Muscle of leg (tissue), 16 donors: ENCODE measurements at places on chromosomes 12 and 14. TPM values are rescaled to one million over a fixed set of nuclear protein-coding genes. Genes with fewer than 3 reads are reported as not detected.

DNA sequence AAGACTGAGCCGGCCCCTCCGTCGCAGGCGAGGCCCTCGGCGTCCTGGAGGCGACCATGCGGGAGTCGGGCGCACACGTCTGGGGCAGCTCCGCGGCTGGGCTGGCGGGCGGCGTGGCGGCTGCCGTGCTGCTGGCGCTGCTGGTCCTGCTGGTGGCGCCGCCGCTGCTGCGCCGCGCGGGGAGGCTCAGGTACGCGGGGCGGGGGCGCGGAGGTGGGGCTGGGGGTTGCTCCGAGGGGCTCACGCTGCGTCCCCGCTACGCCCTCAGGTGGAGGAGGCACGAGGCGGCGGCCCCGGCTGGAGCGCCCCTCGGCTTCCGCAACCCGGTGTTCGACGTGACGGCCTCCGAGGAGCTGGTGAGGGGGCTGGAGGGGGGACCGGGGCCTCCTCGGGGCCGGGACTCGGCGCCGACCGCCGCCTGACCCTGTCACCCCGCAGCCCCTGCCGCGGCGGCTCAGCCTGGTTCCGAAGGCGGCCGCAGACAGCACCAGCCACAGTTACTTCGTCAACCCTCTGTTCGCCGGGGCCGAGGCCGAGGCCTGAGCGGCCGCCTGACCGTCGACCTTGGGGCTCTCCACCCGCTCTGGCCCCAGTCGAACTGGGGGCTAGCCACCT lies 7.8 kb downstream of the AMN start:
- no peak for DNase-seq

DNA sequence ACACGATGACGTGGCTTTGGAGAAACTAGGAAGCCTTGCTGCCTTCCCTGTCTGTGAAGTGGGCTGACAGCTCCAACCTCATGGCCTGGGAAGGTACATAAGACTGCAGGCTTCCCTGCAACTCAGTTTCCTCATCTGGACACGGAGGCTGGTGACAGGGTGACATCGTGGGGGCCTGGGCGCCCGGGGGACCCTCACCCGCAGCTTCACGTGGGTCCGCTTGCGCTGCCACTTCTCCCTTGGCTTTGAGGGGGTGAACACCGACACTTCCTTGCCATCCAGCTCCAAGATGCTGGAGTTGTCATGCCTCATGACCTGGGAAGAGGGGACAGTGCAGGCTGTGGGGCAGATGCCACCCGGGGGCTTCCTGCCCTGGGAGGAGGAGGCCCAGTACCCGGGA lies 7.6 kb downstream of the ARL6IP4 start:
- no peak for DNase-seq

GPX2 gene
- polyA plus RNA-seq: 0.53 TPM

GRCh38 chr14:58227096-58227819 lies 17.4 kb upstream of the PSMA3 start:
- no peak for DNase-seq

GRCh38 chr12:56391721-56392120 lies 29.1 kb upstream of the APOF start:
- no peak for DNase-seq

DNA sequence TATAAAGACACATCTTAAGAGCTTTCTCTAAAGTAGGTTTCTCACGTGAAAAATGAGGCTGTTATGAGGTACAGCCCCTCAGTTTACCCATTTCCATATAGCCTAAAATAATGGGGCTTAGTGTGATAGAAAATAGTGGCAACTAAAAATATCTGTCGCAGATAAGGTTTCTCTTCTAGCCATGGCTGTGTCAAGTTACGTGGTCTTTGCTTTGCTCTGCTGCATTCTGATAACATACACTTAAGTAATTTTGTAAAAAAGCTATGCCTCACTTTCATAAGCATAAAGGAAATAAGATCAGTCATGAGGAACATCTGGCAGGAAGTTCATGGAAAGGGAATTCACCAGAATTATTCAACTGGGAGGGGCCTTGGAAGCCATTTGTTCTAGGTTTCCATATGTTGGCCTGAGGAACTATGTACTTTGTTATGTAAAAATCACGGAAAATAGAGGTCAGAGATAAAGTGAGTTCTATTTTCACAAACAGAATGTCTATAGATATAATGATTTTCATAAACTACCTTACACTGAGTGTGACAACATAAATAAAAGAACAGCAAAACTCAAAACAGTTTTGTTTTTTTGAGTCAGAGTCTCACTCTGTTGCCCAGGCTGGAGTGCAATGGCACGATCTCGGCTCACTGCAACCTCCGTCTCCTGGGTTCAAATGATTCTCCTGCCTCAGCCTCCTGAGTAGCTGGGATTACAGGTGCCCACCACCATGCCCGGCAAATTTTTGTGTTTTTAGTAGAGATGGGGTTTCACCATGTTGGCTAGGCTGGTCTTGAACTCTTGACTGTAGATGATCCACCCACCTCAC lies 195.6 kb upstream of the KRR1 start:
- DNase-seq: peak; percentile 94

DNA sequence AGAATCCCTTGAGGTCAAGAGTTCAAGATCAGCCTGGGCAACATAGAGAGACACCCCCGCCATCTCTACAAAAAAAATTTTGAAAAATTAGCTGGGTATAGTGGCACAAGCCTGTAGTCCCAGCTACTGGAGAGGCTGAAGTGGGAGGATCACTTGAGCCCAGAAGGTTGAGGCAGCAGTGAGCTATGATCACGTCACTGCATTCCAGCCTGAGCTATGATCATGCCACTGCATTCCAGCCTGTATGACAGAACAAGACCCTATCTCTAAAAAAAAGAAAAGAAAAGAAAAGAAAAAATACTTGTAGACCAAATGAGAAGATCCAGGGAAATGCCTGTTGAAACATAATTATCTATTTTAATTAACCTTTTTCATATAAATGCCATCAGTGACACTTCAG lies 93.8 kb upstream of the MDM1 start:
- DNase-seq: no peak

DNA sequence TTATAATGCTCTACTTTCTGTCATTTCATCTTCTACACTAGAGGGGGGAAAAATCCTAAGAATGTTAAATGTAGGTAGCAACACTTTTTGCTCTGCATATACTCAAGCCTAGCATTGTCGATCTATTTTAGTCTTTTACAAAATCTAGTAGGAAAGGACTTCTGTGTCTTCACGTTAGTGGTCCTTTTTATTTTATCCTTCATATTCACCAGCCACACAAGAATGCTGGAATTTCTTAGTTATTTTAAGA lies 253.0 kb upstream of the FLRT2 start:
- DNase-seq: peak; percentile 39

TNFAIP2 gene
- 40.0 TPM for polyA plus RNA-seq

GRCh38 chr12:100026241-100026640 lies 41.5 kb upstream of the ANKS1B start:
- no peak for DNase-seq

DNA sequence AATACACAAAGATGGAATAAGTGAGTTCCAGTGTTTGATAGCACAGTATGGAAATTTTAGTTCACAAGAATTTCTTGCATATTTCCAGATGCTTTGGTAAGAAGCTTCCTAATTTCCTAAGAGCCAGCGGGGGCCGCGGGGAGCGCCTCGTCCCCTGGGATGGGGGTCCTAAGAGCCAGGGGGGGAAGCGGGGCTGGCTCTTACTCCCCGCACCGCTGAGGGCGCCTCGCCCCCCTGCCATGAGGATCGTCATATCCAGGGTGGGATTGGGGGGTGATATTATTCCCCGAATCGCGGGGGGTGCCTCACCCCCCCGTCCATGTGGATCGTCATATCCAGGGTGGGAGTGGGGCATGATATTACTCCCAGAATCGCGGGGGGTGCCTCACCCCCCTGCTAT lies 100.5 kb upstream of the GNG2 start:
- no peak for DNase-seq

DNA sequence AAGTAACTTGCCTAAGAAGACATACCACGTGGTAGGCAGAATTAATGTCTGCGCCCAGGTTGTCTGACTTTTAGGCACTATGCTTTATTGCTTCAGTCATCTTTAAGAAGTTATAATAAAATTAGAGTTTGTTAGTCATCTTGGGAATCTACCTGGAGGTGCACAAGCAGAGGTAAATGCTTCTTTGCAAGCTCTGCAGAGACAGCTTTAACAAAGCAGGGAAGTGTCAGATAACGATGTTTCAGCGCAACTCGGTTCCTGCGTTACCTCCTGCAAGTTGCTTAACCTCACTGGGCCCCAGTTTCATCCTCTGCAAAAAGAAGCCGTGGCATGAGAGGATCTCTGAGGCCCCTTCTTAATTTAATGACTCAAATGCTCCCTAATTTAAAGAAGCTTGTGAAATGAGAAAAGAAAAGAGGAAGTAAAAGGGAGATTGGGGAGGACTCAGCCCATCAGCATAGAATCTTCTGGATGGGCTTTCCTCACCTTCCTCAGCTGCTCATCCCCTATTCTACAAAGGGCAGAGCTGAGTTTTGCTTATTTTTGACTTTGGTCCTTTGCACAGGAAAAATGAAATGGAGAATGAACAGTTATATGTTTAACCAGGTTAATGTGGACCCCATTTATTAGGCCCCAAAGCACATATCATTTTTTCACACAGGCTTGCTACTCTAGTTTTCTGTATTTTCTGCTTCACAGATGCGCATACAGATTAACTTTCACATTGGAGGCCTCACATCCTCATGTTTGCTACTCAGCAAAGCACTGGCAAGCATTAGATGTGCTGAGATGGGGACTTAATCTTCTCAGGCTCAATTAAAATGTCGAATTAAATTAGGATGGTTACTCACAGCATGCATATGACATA lies 5.1 kb downstream of the ARHGDIB start:
- no peak for DNase-seq

- peak; percentile 40 for DNase-seq
These were observed 94.9 kb downstream of the VCPKMT start for GRCh38 chr14:50021261-50022031.

DNA sequence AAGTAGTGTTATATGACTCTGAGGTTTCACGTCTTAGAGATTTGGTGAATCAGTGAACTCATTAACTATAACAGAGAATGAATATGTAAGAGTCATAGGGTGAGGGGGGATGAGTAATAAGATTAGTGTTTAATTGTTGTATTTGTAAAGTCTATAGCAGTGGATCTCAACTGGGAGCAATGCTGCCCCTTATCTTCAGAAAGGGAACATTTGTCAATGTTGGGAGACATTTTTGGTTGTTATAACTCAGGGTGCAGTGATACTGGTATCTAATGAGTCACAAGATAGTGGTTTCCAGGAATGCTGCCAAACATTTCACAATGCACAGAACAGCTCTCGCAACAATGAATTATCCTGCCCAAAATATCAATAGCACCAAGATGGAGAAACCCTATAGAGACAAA lies 1193.7 kb downstream of the GALC start:
- DNase-seq: no peak

GRCh38 chr12:64103825-64104740 lies 118.0 kb downstream of the KICS2 start:
- peak; percentile 54 for DNase-seq

- DNase-seq: no peak
These were observed 114.3 kb downstream of the TSPAN9 start for GRCh38 chr12:3191450-3191849.

- peak; percentile 29 for DNase-seq
These were observed 7.6 kb downstream of the AJUBA start for GRCh38 chr14:22974530-22975313.

ABCD2 gene
- polyA plus RNA-seq: 0.11 TPM

- DNase-seq: no peak
These were observed 159.2 kb downstream of the GCH1 start for GRCh38 chr14:54743382-54743781.

CLEC12A gene
- polyA plus RNA-seq: 0.89 TPM

MDGA2 gene
- 0.41 TPM for polyA plus RNA-seq

- no peak for DNase-seq
These were observed 199.6 kb downstream of the TRHDE start for GRCh38 chr12:72471806-72472205.

DNA sequence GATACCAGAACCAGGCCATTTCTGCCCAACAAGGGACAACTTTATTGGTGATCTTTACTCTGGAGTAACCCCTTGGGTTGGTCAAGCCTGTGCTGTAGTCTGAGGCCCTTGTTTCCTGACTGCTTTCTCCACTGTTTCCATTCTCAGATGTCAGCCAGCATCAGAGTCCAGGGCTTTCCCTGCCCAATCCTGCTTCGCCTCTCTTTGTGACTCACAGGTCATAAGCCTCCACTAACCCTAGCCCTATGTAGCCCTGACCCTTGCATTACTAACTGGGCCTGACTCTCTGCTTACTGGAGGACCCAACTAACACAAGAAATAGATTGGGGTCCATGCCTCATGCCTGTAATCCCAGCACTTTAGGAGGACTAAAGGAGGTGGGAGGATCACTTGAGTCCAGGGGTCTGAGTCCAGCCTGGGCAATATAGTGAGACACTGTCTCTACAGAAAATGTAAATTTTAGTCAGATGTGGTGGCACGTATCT lies 8.6 kb upstream of the SNRNP35 start:
- DNase-seq: no peak

ITPR2 gene
- polyA plus RNA-seq: 5.2 TPM

- no peak for DNase-seq
These were observed 16.4 kb downstream of the FLRT2 start for GRCh38 chr14:85546390-85546789.

GRCh38 chr14:63685401-63685800 lies 42.5 kb downstream of the SGPP1 start:
- no peak for DNase-seq

- DNase-seq: peak; percentile 82
These were observed 874 bp downstream of the CDC42BPB start for GRCh38 chr14:103056322-103057027.

GRCh38 chr12:120719496-120720233 lies 6.0 kb upstream of the ACADS start:
- no peak for DNase-seq

TAS2R42 gene
- not detected for polyA plus RNA-seq

GRCh38 chr12:115934046-115934445 lies 343.4 kb downstream of the MED13L start:
- DNase-seq: no peak

- no peak for DNase-seq
These were observed 17.2 kb downstream of the CLEC2B start for GRCh38 chr12:9851927-9852326.

DNA sequence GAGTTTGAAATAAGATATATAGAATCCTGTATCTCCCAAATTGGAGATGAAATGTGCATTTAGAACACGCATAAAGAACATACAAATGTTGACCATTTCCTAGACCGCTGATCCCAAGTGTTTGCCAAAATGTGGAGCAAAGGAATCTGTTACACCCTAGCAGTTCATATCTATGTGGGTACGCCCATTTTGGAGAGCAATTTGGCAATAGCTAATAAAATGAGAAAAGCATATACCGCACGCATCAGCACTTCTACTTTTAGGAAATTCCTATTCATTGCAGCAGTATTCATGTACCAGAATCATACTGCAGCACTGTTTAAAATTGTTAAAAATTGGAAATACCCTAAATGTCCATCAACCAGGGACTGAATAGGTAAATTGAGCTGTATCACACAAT lies 937.8 kb downstream of the BCL11B start:
- DNase-seq: peak; percentile 70

GRCh38 chr12:106673141-106673540 lies 90.3 kb downstream of the RFX4 start:
- DNase-seq: peak; percentile 53

- DNase-seq: peak; percentile 41
These were observed 882 bp downstream of the HECTD1 start for GRCh38 chr14:31206536-31207286.
